NCI-H446 (cell line): ENCODE measurements at places on chromosomes 7 and 10.

GRCh38 chr7:91276909-91277308, 12.7 kb downstream of the FZD1 start:
- DNase-seq = no peak

DNA sequence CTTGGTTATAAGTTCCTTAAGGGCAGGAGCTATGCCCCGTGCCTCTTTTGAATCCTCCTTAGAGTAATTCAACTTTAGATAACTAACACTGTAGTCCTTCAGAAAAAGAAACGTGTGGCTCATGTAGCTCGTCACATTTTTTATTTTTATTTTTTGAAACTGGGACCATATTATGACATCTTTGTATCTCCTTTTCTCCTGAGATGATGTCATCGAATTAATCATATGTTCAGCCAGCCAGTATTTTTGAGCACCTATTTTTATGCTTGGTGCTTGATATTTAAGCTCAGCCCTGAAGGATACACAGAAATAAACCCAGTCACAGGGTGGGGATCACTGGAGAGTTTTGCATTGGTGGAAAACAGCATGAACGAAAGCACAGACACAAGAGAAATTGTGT, 22.6 kb upstream of the CELF2 start:
- DNase-seq = no peak

DNA sequence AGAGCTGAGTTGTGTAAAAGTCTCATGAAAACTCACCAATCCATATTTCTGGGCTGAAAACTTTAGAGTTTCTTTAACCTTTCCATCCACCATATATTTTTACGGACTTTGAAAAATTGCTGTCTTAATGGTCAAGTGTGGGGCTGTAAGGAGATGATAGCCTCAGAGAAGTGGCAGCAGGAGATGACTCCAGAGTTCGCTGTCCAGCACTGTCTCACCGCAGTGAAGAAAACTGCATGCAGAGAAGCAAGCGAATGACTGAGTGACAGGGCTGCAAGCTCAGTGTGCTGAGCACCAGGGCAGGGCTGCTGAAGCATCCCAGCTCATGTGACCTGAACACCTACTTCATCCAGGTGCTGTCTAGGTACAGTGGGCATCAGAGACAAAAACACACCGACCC, 564.5 kb downstream of the ACTR3B start:
- no peak for DNase-seq

DNA sequence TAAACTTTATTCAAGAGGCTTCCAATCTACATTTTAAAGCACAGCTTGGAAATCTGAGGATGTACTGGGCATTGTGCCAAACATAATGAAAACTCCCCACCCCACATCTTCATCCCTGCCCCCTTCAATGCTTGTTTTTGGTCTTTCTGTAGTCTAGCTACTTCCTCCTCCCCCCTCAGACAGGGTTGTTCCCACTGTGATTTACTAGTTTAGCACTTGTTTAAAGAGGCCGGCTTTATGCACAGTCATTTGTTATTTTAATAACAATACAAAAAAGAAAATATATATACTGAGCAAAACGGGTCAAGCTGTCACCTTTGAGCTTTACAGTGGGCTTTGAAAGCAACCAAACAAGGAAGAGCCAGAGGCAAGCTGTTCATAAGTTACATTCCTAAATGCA, 132.6 kb downstream of the CHRM2 start:
- DNase-seq = no peak

- no peak for DNase-seq
Observed at GRCh38 chr7:134995239-134996096, 9.2 kb downstream of the AGBL3 start.

- no peak for DNase-seq
Observed at GRCh38 chr10:10777279-10777678, 240.4 kb upstream of the CELF2 start.

- no peak for DNase-seq
Observed at GRCh38 chr10:82160307-82160706, 285.3 kb downstream of the NRG3 start.

DNA sequence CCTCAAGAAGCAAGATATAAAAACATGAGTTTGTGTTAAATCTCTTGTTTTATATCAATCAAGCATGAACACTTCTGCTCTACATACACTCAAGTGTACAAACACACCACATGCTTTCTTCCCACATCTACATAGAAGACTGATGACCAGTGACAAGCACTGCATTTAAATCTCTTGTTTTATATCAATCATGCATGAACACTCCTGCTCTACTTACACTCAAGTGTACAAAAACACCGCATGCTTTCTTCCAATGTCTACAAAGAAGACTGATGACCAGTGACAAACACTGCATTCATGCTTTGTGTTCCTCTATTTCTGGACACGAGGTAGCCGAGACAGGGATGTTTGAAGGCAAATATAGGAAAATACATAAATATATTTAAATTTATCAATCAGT, 642.0 kb upstream of the PFKP start:
- no peak for DNase-seq

DNA sequence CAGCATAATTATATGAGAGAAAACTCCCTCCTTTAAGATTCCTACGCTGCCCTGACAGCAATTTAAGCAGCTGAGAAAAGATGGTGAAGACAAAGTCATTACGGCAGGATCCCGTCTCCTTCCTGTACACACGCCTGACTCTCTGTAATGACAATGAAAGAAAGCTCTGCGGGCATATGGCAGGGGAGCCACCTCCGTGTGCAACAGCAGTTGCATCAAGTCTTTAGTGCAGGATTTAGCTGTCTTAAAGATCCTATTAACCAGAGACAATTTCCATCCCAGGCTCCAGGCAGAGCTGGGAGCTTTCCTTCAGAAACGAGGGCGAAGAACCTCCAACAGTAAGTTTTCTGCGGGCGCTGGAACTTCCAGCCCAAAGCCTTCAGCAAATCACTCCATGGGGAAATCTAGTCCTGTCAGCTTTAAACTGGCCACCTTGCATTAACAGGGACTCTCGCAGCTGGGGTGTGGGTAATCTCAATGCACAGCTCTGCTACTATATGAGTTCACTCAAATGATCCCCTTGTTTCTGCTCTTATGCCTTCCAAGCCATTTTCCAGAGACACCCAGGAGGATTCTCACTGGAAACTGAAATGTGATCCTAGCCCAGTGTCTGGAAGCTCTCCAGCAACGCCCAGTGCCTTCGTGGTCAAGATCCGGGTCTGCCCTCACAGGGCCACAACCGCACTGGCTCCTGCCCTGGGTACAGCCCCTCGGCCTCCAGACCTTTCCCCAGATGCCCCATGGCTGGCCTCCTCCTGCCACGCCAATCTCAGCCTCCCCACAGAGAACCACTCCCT, 74.9 kb downstream of the CTBP2 start:
- DNase-seq = no peak

- DNase-seq = no peak
Observed at GRCh38 chr10:72334825-72335393, 19.8 kb downstream of the DNAJB12 start.

- DNase-seq = peak; percentile 47
Observed at GRCh38 chr10:63887023-63887589, 365.9 kb downstream of the REEP3 start.

- DNase-seq = no peak
Observed at GRCh38 chr10:130350996-130351395, 214.8 kb downstream of the GLRX3 start.

GRCh38 chr7:45892407-45893035, 4.2 kb downstream of the IGFBP1 start:
- DNase-seq = no peak

GRCh38 chr10:132970641-132971438, 28.5 kb upstream of the CFAP46 start:
- no peak for DNase-seq

- DNase-seq = peak; percentile 41
Observed at GRCh38 chr7:46352004-46352954, 431.2 kb upstream of the IGFBP3 start.

- no peak for DNase-seq
Observed at GRCh38 chr10:3647074-3647473, 137.9 kb downstream of the KLF6 start.

DNA sequence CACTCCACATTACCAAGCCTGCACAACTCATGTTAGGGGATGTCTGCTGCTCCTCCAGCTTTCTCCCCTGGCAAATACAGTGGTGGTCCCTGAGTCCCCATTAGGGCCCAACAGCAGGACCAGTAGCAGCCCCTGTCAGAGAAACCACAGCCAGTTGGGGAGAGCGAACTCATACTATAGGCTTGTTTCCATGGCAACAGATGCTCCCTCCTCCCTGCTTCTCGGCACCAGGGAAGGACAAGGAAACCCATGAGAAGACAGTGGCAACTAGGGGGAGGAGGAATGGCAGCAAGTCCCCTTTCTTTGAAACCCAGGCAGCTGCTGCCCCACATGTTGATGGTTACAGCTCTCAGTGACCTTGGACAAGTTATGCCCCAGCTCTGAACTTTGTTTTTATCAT, 326.4 kb downstream of the KCNMA1 start:
- DNase-seq = peak; percentile 2

- DNase-seq = no peak
Observed at GRCh38 chr7:20038676-20039075, 178.5 kb downstream of the MACC1 start.

DNA sequence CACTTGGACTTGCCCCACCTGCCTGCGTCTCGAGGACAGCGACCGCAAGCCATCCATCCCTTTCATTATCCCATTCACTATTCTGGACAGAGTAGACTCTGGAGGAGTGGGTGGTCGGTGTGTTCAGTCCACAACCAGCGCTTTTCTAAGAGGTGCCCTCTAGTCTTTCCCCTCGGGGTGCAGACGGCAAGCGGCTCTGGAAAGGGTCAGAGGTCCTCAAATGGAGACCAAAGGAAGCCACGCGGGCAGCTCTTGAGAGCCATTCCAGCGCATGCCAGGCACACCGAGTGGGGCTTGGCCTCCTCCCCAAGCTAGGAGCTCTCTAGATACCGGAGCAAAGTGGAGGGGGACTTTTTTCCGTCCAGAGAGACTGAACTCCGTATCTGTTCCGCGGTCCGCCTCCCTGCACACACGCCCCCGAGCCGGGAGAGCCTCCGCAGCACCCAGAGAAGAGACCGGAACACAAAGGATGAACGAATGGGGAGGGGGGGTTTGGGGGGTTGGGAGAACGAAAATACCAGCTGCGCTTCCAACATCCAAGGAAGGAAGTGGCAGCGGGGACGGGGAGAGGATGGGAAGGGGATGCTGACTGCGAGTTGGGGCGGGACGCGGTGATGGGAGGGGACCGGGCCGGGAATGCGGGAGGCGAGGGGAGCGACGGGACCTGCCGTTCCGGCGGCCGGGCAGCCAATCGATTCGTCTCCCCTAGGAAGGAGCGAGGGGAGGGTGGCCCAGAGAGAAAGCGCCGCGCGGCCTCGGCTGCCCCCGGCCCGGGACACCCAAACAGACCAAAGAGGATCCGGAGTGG, 515 bp downstream of the GSDME start:
- no peak for DNase-seq

- no peak for DNase-seq
Observed at GRCh38 chr10:132542086-132542775, 4.6 kb downstream of the INPP5A start.

GRCh38 chr7:91165006-91165845, 99.0 kb upstream of the FZD1 start:
- no peak for DNase-seq

DNA sequence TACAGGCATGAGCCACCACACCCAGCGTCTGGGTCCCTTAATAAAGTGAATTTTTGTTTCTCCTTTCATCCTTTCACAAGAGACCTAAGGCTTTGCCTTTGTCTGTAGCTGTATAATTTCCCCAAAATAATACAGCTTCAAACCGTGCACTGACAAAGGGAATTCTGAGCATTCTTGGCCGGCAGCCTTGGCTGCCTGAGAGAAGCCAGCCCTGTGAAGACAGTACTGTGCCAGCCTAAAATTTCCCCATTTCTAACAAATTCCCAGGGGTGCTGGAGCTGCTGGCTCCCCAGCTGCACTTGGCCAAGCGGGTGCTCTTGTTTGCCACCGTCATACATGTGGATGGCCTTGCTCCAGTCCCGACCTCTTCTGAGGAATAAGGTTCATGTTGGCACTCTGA, 106.2 kb downstream of the ZMYND11 start:
- peak; percentile 17 for DNase-seq

GRCh38 chr10:17161775-17162174, 32.2 kb upstream of the CUBN start:
- DNase-seq = no peak

GRCh38 chr10:74586088-74586585, 240.3 kb upstream of the KAT6B start:
- DNase-seq = no peak

GRCh38 chr10:88309365-88309764, 273.8 kb downstream of the RNLS start:
- no peak for DNase-seq

GRCh38 chr7:22445140-22445743, 54.7 kb downstream of the STEAP1B start:
- peak; percentile 71 for DNase-seq

DNA sequence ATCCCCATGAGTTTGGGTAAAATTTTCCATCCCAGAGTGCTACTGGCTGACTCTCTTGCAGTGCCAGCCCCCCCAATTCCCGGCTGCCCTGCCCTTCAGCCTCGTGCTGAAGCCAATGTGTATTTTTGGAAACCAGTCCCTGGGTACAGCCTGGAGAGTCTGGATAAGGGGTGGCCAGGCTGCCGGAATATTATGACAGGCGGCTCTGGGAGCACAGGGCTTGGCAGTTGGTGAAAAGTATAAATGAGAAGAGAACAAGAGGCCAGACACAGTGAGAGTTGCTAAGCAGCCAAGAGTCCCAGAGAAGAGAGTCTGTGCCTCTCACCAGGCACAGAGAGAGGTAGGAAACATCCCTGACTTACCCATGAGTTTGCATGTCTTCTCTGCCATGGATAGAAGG, 53.6 kb downstream of the TMEM130 start:
- no peak for DNase-seq

GRCh38 chr10:95694665-95695064, 938 bp upstream of the TCTN3 start:
- no peak for DNase-seq

- no peak for DNase-seq
Observed at GRCh38 chr7:155011086-155011485, 8.2 kb upstream of the PAXIP1 start.

DNA sequence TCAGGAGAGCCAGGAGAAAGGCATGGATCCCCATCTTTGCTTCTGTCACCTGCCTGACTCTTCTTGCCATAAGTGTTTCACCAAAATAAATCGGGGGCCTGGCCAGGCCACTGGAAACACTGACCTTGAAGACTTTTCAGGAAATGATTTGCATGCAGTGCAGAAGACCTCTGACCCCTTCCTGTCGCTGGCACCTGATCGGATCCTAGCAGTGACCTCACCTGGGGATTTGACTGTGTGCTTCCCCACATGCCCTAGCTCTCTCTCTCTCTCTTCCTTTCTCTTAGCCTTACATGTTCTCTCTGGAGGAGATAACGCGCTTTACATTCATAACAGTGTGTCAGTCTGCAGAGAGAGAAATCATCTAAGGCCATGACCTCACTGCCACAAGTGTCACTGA, 243.0 kb downstream of the PRPF18 start:
- DNase-seq = no peak

DNA sequence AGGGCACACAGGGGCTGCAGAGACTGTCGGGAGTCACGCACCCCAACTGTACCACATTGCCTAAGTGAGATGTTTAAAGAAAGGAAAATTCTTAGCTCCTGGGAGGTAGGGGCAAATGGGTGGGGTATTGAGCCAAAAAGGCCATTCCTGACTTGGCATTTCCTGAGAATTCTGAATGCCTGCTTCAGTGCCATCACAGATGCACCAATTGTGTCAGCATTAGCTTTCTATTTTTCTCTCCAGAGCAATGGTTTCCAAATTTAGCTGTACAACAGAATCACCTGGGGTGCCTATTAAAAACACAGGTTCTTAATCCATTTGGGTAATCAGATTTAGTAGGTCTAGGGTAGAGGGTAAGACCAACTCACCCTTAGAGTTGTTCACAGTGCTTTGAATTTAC, 43.1 kb downstream of the LSMEM1 start:
- DNase-seq = no peak
